ENCODE measurements at places on chromosomes 1 and 21.

- DNase-seq: no peak
Measured at GRCh38 chr21:33360281-33360680, 35.5 kb downstream of the IFNAR1 start.

DNA sequence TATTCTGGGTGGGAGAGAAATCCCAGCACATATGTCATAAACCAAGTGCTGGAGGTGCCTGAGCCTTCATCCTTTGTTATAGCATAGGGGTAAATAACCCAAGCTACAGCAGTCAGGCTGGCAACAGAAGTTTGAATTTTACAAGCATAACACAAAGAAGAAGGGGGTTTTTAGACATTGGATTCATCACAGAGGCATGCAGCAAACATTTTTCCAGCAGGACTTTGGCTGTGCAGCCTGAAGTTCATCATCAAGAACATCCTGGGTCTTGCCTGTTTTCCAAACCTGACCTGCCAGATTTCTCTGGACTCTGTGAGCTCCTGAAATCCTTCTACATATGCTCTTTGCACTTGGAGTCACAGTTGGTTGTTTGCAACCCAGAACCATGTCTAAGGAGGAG, 16.2 kb downstream of the PTGER3 start:
- no peak for DNase-seq

GRCh38 chr1:38152351-38153065, 105.9 kb upstream of the POU3F1 start:
- peak; percentile 13 for DNase-seq

DNA sequence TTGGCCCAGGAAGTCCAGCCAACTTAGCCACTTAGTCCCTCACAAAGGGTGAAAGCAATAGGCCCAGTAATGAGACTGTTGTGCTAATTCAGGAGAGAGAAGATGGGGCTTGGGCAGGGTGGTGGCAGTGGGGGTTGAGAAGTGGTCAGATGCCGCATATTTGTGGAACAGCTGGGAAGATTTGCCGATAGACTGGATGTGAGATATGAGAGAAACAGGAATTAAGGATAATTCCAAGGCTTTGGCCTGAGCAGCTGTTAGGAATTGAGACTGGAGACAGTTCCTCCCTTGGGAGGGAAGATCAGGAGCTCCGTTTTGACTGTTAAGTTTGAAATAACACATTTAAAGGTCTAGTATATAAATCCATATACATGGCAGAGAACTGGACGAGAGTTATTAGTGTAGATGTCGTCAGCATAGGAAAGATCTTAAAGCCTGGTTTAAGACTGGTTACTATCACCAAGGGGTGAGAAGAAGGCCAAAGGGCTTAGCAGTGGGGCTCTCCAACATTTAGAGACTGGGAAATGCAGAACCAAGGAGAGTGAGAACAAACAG, 323.7 kb upstream of the FAM78B start:
- no peak for DNase-seq

GRCh38 chr1:4058706-4059105, 158.6 kb upstream of the C1orf174 start:
- no peak for DNase-seq

GRCh38 chr1:31815752-31816500, at the start of gene SPOCD1:
Gene SPOCD1, minus strand, starts transcription at chr1:31816022. Its CDS starts 689 bp downstream, at chr1:31815333.
- peak; percentile 59 for DNase-seq

DNA sequence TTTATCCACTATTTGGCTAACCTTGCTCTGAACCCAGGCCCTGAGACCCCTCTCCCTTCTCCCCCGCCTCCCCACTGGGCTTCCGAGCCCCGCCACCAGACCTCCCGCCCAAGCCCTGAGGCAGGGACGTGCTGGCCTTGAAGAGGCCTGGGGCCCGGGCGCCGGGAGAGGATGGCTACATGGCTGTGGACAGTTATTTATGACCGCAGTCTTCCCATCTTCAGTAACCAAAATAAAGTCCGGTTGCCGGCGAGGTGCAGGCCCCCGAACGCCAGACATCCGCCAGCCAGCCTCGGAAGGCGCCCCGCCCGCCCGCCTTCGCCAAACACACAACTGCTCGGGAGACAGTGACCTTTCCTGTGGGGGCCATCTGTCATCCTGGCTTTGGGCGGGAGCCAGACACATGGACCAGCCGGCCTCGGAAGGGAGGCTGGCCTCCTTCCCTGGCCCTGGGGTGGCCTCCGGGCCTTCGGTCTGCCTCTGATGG, 69.0 kb downstream of the DHRS3 start:
- DNase-seq: no peak

DNA sequence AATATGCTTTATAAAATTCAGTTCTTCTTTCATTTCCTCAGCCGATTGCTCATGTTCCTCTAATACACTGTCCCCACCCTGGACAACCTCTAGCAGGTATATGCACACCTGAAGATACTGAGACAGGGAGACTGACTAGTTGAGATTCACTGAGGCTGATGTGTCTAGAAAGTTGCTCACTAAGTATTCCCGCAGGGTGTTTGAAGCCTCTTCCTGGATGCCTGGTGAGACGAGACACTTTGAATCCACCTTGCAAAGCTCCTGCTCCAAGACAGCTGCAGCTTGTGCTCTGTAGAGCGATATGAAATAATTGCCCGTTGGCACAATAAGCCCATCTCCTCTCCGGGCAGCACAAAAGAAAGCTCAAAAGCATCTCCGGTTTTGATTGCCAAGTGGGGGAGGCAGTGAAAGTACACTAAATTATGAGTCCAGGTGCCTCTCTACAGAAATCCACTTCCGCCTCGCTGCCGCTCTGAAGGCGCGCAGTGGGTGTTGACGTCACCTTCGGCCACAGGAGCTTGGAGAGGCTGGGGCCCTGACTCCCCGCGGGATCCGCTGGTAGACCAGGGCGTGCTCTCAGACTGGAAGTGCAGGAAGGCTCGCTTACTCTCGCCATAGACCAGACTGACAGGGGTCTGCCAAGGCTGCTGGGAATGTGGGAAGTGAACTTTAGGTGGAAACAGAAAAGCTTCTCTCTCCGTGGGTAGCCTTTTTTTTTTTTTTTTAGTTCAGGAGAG, 46.3 kb downstream of the GPA33 start:
- peak; percentile 61 for DNase-seq

DNA sequence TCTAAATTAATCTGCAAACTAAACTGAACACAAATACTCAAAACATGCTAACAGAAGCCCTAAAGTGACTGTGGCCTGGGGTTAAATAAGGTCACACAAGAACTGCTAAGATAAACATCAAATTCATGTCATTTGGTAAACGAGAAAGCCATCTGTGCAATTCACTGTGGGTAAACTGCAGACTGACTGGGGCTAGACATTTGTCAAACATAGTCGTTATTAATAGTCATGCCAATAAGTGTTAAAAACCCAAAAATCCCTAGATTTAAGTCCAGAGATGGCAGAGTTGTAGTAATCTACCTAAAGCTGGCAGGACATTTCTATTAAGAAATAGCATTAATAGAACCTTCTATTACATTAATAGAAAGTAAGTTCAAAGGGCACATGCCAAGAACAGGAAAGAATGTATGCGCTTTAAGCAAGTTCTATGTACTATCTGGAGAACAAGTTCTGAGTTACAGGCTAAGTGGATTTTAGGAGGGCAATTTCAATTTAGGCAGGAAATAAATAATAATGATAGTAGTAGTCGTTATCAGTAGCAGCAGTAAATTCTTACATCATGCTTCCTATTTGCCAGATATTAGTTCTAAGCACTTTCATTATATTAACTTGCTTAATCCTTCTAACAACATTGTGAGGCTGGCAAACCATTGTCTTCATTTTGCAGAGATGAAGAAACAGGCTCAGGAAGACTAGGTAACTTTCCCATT, 8.6 kb downstream of the EDEM3 start:
- no peak for DNase-seq

GRCh38 chr1:211382714-211383480, 56.3 kb downstream of the TRAF5 start:
- DNase-seq: peak; percentile 82

GRCh38 chr1:117681093-117681900, 75.4 kb downstream of the TENT5C start:
- DNase-seq: no peak

DNA sequence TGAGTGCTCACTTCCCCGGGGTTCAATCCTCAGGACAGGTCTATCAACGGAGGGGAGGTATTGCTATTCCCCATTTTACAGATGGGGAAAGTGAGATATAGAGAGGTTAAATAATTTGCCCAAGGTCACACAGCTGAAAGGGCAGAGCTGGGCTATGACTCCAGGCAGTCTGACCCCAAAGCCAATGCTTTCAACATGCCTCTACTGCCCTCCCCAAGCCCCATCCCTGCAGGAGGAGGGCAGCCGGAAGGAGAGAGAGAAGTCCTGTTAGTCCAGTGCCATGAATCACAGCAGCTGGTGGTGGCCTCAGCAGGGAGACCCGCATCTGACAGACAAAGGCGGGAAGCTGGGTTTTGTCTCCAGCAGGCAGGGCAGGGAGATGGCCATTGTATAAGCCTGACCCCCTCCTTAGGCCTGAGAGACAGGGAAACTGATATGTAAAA, 20.0 kb upstream of the CLIC4 start:
- no peak for DNase-seq

DNA sequence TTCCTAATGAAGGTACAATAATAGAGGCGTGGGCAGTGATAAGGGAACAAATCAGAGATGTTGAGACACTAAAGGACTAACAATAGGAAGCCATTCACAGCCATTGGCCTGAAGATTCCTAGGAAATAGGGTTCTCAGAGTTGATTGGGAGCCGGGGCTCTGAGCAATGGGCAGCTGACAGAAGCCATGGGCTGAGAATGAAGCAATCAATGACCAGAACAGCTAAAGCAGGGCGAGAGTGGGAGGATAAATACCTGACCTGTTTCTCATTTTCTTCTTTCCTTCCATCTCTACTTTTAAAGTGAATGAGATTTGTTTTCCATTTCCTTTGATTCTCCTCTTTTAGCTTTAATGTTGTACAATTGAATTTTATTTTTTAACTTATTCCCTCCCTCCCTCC, 774.7 kb upstream of the ADGRL4 start:
- no peak for DNase-seq

GRCh38 chr1:22074803-22075202, 22.3 kb downstream of the CDC42 start:
- DNase-seq: no peak

- no peak for DNase-seq
Measured at GRCh38 chr1:67437961-67438360, 7.8 kb upstream of the SERBP1 start.

DNA sequence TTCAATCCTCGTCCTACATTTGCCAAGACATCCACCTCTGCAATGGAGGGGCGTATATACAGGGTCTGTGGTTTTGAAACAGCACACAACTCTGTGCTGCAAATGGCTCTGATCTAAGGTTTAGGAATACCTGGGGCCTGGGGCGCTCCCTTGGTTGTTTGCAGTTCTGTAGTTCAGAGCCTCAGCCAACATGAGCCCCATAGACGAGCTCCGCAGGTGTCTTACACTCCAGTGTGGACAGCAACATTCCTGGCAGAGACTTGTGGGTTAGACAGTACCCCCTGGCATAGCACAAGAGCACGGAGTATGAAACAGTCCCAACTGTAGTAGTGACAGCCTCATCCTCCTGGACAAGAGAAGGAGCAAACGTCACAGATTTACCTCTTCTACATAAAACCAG, 120.3 kb upstream of the BARHL2 start:
- DNase-seq: no peak

All from stimulated activated naive B cell treated with anti-CD40 and anti-IgM and Interleukin-4, amounts not matched to agents 10 μg/mL and 1 μg/mL and 100 μg/mL, for 72 hours (primary cell).